Renal cortical epithelial cell (primary cell): ENCODE measurements at places on chromosomes 3 and 15. TPM values are rescaled to one million over a fixed set of nuclear protein-coding genes. Genes with fewer than 3 reads are reported as not detected.

Gene LSG1
- total RNA-seq: 33.5 and 37.3 TPM in 2 replicates

- peak; percentile 51 for DNase-seq
These were observed 77.8 kb upstream of the TBC1D5 start for GRCh38 chr3:17820275-17820674.

DNA sequence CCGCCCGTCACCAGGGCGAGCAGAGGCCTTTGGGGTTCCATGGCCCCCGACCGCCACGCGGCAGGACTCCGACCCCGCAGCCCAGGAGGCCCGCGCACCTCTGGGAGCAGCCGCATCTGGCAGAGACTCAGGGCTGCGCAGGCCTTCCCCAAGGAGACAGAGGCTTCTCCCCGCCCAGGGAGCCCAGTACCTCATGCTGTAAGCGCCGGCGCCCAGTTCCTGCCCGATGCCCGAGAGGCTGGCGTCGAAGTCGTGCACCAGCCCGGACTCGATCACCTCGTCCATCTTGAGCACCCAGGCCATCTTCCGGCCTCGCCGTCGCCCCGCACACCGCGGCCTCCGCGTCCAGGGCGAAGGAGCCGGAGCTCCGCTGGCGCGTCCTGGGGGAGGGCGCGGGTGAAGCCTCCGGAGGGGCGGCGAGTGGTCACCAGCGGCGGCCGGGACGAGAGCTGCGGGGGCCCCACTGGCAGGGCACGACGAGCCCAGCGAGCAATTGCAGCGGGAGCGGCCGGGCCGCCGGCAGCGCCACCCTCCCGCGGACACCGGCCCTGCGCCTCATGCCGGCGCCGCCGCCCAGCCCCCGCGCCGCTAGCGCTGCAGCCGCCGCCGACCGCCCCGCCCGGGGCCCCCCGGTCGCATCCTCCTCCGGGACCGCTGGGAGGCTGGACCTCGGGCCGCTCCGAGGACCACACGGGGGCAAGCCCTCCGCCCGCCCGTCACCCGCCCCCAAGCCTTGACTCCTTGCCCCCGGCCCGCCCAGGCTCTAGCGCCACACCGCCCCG is 468 bp downstream of the UBP1 start:
- DNase-seq: no peak

Gene MBD4
- total RNA-seq: 20.8 and 34.7 TPM in 2 replicates

DNA sequence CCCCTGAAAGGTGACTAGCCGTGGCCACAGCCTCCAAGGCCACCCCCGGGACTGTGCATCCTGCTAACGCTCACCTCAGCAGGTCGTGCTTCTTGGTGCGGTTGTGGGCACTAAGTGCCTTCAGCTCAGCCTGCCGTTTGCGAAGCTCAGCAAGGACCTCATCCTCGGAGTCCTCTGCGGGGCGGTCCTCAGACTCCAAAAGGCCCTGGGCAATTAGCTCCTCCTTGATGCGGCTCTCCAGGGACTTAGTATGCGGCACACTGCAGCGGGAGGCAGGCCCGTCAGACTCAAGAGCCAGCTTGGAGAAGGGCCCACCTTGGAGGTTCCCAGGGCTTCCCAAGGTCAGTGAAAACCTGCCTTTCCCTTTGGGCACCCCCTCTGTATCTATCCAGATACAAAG is 8.3 kb downstream of the TADA3 start:
- DNase-seq: no peak

Gene PDZRN3
- 0.17 and 0.30 TPM in 2 replicates for total RNA-seq

GRCh38 chr3:127712881-127713771 is 40.4 kb downstream of the ABTB1 start:
- no peak for DNase-seq

DNA sequence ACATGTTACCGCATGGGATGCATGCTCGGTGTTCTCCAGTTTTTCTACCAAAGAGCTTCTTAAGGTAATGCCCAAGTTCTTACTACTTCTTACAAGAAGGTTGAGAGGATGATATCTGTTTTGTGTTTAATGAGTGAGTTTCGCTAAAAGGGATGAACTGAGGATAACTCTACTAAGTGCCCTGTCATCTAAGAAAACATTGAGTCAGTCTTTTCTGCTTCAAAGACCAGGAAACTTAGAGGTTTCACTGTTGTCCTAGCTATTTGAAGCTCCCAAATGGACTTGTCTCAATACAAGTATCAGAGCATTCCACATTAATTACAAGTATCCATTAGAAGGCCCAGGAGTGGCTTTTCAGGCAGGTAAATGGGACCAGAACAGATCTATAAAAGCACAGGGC is 296.2 kb downstream of the KBTBD8 start:
- peak; percentile 40 for DNase-seq

- peak; percentile 89 for DNase-seq
These were observed 33.3 kb upstream of the FLNB start for GRCh38 chr3:57974796-57975388.

- DNase-seq: no peak
These were observed 23.4 kb upstream of the CLEC3B start for GRCh38 chr3:45002720-45003119.

DNA sequence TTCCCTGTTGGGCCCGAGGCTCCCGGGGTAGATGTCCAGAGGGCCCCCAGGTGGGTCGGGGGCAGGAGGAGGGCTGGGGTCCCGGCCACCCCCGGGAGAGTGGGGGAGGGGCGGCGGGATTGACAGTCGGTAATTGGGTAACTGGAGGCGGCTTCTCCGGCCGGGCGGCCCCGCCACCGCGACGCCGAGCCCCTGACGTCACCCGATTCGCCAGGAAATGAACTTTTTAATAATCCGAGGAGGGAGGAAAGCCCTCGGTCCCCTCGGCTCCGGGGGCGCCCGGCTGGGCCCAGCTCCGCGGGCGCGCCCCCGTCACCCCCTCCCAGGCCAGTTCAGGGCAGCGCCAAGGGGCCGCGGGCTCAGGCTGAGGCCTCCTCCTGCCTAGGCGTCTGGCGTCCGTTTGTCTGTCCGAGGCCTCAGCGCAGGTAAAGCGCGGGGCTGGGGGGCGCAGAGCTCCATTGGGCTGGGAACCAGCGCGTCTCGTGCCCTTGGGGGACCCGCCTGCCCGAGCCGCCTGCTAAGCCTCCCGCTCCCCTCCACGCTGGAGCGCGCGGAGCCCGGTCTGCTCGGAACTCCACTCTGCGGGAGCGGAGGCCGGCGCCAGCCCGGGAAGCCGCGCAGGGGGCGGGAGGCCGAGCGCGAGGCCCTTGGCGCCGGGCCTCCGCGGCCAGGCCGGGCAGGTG is 3.9 kb downstream of the GATA2 start:
- DNase-seq: no peak

Gene UBAP1L
- under 0.01 and 1.4 TPM in 2 replicates for total RNA-seq

DNA sequence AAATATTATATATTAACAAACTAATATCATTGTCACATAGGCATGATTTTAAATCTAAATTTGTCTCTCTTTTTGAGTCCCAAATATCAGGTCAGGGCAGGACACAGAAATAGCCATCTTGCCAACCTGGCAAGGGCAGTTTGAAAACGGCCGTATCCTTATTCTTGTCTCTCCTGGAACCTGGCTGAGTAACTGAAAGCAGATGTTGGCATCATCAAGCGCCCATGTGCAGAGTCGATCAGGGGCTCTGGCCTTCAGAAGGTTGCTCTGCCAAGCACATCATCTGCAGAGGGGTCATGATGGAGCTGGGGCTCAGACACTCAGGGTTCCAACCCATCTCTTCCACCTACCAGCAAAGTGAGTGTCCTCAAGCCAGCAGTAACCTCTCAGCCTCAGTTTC is 55.2 kb upstream of the OCA2 start:
- DNase-seq: no peak

- DNase-seq: no peak
These were observed 19.4 kb downstream of the CDCP1 start for GRCh38 chr3:45126730-45127129.

- peak; percentile 60 for DNase-seq
These were observed 339.2 kb downstream of the CHL1 start for GRCh38 chr3:535566-536416.

Gene CSK
- 28.5 and 58.4 TPM in 2 replicates for total RNA-seq

- DNase-seq: no peak
These were observed at the start of gene RASGRF1 for GRCh38 chr15:79090487-79091203. TSS of gene RASGRF1 (minus strand) at chr15:79090780. CDS start at chr15:79090498, 282 bp downstream.

Gene PAK6
- total RNA-seq: 3.4 and 6.1 TPM in 2 replicates

- peak; percentile 9 for DNase-seq
These were observed 10.1 kb downstream of the CEMIP start for GRCh38 chr15:80789296-80789695.

DNA sequence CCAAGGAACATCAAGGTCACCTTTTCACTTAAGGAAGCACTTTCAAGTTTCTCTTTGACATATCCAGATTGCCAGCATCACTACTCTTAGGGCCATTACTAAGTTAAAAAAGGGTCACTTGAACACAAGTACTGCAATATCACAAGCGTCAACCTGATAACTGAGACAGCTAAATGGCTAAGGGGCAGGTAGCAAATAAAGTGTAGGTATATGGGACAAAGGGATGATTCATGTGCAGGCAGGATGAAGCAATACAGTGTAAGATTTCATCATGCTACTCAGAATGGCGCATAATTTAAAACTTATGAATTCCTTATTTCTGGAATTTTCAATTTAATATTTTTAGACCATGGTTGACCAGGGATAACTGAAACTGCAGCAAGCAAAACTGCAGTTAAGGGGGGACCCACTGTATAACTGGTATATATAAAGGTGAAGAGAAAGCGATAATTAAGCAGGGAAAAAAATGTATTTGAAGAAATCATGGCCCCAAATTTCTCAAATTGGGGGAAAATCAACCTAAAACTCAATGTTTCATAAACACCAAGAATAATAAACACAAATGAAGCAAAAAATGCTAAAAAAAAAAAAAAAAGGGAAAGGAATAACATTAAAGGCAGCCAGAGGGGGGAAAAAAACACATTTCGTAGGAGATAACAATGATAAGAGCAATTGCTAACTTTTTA is 13.1 kb downstream of the CCR1 start:
- DNase-seq: no peak

DNA sequence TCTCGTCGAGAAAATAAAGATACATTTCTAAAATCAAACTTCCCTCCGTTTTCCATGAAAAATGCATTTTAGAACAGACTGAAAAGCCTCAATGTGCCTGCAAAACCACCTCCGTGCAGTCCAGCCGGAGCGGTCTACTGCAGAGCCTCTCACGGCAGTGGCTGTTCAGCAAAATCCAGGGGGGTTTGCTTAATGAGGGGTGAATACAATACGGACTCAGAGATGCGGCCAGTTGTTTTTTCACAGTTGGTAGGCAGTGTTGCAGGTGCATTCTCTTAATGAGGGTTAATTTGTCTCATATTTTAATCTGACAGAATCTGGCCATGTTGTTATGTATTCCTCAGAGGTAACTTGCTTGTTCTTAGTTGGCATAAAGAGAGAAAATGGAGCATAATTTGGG is 223.0 kb downstream of the EBLN2 start:
- DNase-seq: no peak

DNA sequence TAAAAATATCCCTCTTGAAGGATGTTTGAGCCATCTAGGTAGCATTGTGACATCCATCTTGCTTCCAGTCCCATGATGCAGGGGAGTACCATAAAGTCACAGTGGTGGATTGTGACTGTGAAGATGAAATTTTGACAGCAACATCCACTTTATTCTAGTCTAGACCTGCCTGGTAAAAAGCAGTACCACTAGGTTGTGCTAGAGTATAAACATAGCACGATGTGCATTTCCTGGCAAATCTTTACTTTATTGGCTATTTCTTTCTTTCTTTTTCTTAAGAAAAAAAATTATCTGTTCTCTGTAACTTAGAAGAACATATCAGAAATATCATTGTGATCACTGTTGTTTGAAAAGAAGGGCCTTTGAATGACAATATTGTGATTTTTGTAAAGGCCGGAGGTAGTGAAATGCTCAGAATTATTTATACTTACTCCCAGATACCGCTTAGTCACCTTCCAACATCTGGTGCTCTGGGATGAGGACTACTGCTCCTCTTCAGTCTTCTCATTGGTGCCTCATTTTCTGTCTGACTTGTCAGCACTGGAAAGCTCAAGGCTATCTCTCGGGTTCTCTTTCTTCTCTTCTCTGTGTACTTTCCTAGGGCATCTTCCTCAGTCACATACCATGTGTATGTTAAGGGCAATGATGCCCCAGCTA is 35.6 kb downstream of the AGBL1 start:
- DNase-seq: no peak

GRCh38 chr3:52742418-52743041 is 28.2 kb downstream of the NEK4 start:
- DNase-seq: peak; percentile 36

- no peak for DNase-seq
These were observed 28.9 kb downstream of the FOXP1 start for GRCh38 chr3:71554649-71555048.

Gene RAMAC
- total RNA-seq: 41.9 and 79.2 TPM in 2 replicates

Gene EFHB
- total RNA-seq: 8.1 and 8.7 TPM in 2 replicates

DNA sequence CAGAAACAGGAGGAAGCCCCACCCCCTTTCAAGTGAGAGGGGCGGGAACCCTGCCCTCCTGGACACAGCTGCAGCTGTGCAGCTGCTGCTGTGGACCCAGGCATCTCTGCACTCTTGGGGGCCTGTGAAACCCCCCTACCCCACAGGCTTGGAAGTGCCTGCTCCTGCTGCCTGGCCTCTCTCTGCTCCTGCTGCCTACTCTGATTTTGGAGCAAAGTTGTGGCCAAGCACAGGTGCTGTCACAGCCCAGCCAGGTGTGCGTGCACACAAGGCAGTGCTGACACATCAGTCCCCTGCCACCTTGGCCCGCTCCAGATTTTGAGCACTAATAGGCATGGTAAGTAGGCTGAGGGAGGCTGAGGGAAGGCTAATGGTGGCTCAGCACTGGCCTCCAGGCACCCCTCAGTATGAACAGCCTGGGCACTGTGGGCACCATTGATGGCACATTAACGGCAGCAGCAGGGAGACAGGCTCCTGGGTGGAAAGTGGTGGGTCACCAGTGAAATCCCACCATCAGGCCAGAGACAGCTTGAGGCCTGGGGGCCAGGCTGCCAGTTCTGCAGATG is 890.9 kb downstream of the GBE1 start:
- no peak for DNase-seq

DNA sequence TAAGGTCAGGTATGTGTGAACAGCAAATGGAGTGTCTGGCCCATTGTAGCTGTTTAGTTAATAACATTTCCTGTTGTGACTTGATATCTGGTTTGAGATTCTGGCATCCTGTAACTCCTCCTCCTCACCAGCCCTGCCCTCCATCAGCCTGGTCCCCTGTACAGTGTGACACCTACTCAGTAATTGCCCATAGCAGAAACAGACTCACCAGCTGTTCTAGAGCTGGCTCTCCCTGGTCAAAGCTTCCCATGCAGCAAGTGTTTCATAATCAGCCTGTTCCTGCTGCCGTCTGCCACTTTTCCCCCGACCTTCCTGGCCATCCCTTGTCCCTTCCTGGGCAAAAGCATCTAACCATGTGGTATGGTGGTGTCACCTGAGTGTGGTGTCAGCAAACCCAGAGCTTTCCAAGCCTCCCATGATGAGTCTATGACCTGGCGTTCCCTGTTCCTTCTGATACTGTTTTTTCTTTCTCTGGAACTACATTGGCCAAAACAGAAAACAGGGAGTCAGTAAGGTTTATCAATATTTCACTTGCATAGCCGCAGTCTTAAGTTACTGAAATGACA is 55.4 kb downstream of the B3GALNT1 start:
- no peak for DNase-seq

Gene HGD
- 27.3 and 91.5 TPM in 2 replicates for total RNA-seq

Gene CFAP91
- total RNA-seq: 0.52 and 5.0 TPM in 2 replicates

- DNase-seq: peak; percentile 14
These were observed 50.9 kb upstream of the MAP3K13 start for GRCh38 chr3:185311991-185312390.

Gene CILP
- total RNA-seq: under 0.01 and 0.40 TPM in 2 replicates
